Psoas muscle (tissue), 8 donors: ENCODE measurements at places on chromosomes 7 and 10. TPM values are rescaled to one million over a fixed set of nuclear protein-coding genes. Genes with fewer than 3 reads are reported as not detected.

GRID1 gene
- 0.25 TPM for polyA plus RNA-seq

DNA sequence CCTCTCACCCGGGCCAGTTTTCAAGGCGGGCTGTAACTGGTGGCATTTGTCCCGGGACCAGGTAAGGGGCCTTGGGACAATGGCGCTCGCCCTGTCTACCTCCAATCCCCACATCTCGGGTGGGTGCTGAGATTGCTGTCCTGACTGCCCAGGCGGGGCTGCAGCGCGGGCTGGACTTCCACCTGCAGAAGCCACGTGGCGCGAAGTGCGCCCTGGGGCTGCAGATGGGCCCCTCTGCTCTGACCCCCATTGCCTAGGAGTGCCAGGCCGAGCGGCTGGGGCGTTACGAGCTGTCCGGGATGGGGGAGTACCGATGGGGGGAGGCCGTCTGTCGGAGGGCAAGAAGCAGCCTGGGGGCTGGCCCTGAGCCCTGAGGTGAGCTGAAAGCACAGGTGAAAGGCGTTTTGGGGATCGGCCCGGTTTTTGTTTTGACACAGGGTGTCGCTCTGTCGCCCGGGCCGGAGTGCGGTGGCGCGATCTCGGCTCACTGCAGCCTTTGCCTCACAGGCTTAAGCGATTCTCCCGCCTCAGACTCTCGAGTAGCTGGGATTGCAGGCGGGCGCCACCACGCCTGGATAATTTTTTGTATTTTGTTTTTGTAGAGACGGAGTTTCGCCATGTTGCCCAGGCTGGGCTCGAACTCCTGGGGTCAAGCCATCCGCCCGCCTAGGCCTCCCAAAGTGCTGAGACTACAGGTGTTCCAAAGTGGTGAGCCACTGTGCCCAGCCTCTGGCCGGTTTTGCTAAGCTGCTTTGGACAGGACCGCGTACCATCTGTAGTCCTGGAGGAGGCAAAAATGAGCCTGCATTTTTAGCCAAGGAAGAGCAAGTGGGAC, at the start of gene SFXN2:
TSS of gene SFXN2 (plus strand) at position 16 of the 835 bp plus-strand sequence. CDS start 12,001 bp downstream, outside the sequence.
- DNase-seq = no peak

- no peak for DNase-seq
These were observed 85.4 kb downstream of the PROSER2 start for GRCh38 chr10:11908536-11908935.

GRCh38 chr10:44245601-44245938, 139.3 kb downstream of the CXCL12 start:
- no peak for DNase-seq

DNA sequence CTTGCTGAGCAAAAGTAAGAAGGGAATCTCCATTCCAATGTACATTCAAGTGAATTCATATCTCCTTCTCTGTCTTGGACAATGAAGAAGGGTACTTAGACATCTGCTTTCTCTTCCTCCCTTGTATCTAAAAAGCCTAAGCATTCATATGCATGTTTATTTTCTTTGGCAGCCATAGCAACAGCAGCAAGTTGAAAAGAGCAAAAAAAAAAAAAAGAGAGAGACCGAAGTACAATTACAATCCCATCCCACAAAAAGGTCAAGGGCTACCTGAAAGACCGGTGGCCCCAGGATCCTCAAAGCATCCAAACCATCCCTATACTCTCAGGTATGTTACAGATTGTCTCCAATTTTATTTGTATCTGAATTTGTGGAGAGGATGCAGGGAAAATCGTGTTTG, 4.1 kb downstream of the OR2F1 start:
- DNase-seq = no peak
